Smooth muscle cell of trachea (primary cell): ENCODE measurements at places on chromosomes 11 and 22. TPM values are rescaled to one million over a fixed set of nuclear protein-coding genes. Genes with fewer than 3 reads are reported as not detected.

The ACTN3 gene
- total RNA-seq: 0.17 TPM in 1 of 2 replicates, not detected in the other

The ACAT1 gene
- 95.1 and 136 TPM in 2 replicates for total RNA-seq

The GGTLC3 gene
- total RNA-seq: not detected in 2 replicates

The SLC43A1 gene
- 15.3 and 23.5 TPM in 2 replicates for total RNA-seq

The DAGLA gene
- 2.2 and 4.8 TPM in 2 replicates for total RNA-seq

The CSTPP1 gene
- 25.6 and 27.8 TPM in 2 replicates for total RNA-seq

The APOA1 gene
- 0.33 TPM in 1 of 2 replicates, not detected in the other for total RNA-seq

The GRK3 gene
- total RNA-seq: 0.83 and 2.5 TPM in 2 replicates
